ENCODE measurements at places on chromosomes 13 and 19.

GRCh38 chr13:101452519-101453485 lies at the start of gene ITGBL1:
Gene ITGBL1, plus strand, starts transcription at chr13:101452675. Its CDS starts 159 bp downstream, at chr13:101452834.
- no peak for DNase-seq

- no peak for DNase-seq
These were observed 76.7 kb upstream of the ZNF43 start for GRCh38 chr19:21912654-21913053.

GRCh38 chr13:55493297-55493696 lies 1647.4 kb upstream of the PRR20A start:
- no peak for DNase-seq

GRCh38 chr13:77417897-77418296 lies 91.0 kb upstream of the MYCBP2 start:
- DNase-seq, result no peak

DNA sequence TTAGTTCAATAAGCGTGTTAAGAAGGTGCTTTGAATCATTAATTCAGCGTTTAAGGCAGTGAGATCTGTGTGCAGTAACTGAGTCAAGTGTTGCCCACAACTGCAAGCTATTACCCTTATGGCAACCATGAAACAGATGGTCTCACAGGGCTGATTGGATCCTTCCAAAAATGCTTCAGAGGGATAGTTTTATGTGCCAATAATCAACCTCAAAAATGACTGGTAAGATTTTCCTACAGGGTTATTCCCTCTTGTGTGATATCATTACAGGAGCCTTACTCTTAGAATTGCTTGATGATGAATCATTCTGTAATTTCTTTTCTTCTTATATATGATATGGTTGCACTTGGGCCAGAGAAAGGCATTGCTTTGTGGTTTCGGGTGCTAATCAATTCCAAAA lies 1299.2 kb upstream of the ATXN8OS start:
- DNase-seq, result no peak

- peak; percentile 70 for DNase-seq
These were observed at the start of gene PLIN4 for GRCh38 chr19:4518345-4519171. Gene PLIN4, minus strand, starts transcription at chr19:4518486. Its CDS starts 214 bp downstream, at chr19:4518272.
